ENCODE measurements at places on chromosomes 2 and 18.

DNA sequence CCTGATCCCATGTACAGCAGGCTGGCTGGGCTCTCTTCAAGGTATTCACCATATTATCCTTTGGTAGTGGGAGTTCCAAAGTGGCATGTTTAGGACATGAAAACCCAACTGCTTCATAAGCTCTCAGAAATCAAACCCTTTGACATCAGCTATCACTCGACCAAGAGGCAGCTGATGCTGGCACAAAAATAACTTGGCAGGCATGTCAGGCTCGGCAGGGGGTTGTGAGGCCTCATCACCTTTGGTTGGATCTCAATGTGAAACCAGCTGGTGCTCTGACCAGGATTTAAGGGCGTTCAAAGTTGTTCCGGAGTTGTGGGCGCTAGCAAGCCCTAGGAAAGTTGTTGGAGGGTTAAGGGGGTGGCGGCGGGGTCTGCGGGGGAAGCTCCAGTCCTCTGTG, 171.9 kb downstream of the FHOD3 start:
- no peak for DNase-seq

GRCh38 chr2:212940816-212941215, 210.6 kb downstream of the IKZF2 start:
- peak; percentile 56 for DNase-seq

GRCh38 chr2:5588601-5589000, 103.6 kb upstream of the SOX11 start:
- DNase-seq: no peak

DNA sequence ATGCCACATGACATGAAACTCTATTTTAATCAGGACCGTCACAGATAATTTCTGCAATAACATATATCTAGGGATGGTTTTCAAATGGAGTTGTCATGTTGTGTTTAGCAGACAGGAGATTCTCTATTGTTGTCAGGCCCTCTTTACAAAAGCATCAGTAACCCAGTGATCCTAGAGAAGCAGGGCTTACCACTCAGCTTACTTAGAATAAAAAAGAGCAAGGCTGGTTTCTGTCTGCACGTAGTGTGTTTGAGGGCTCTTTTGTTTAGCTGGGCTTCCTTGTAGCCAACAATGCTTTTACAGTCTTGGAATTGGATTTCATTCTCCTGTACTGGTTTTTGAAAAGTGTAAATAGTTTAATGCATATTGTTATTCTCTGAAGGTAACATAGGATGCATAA, 210.5 kb upstream of the NRP2 start:
- DNase-seq: no peak

GRCh38 chr2:8676191-8676920, 5.5 kb upstream of the ID2 start:
- peak; percentile 93 for DNase-seq

- DNase-seq: no peak
Measured at GRCh38 chr2:166334805-166335204, 40.9 kb downstream of the SCN9A start.

GRCh38 chr2:71330155-71330554, 1.4 kb upstream of the ZNF638 start:
- no peak for DNase-seq

- DNase-seq: no peak
Measured at GRCh38 chr2:174606336-174606735, 8.7 kb upstream of the WIPF1 start.

DNA sequence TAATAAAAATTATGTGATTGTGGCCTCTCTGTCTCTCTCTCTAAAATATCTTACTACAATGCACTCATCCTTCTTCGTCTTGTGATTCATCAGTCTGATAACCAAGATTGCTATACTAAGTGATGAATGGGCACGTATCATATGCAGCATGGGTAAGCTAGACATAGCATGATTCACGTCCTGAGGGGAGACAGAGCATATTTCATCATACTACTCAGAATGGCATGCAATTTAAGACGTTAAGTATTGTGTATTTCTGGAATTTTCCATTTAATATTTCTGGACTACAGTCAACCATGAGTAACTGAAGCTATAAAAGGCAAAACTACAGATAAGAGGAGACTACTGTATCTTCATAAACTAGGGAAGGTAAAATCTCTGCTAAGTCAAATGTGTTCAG, 97.0 kb upstream of the CD226 start:
- peak; percentile 49 for DNase-seq

DNA sequence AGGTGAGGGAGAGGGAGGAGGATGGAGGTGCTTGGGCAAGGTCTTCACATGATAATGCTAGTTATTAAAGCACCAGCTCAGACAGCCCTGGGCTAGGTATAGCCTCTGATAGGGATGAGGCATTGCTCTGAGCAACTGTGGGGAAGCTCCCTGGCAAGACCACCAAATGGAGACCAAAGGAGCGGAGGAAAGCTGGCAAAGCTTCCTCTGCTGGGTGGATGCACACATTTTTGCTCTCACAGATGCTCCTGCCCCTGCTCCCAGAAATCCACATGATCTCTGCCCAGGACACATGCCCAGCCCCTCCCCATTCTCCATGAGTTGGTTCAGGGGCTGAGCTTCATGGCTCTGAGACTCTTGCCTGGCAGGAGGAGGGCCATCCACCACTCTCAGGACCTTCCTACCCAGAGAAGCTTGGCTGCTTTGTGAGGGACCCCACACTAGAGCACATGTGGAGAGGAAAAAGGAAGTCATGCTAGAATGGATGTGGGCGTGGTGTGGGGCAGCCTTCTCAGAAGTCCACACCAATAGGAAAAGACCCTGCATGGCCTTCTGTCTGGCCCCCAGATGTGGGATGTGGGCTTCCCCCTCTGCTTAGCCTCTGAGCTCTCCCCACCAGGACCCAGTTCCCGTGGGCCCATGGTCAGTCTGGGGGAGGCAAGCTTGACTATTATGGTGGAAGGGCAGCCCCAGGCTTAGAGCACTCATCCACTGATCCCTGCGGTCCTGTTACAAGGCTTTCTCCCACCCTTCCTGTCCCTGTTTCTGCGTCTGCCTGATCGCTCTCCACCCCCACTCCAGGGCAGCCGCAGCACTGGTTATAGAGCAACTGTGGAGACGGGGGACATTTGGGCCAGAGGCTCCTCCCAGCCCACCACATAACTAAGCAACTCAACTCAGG, 10.5 kb upstream of the CYP26B1 start:
- no peak for DNase-seq

DNA sequence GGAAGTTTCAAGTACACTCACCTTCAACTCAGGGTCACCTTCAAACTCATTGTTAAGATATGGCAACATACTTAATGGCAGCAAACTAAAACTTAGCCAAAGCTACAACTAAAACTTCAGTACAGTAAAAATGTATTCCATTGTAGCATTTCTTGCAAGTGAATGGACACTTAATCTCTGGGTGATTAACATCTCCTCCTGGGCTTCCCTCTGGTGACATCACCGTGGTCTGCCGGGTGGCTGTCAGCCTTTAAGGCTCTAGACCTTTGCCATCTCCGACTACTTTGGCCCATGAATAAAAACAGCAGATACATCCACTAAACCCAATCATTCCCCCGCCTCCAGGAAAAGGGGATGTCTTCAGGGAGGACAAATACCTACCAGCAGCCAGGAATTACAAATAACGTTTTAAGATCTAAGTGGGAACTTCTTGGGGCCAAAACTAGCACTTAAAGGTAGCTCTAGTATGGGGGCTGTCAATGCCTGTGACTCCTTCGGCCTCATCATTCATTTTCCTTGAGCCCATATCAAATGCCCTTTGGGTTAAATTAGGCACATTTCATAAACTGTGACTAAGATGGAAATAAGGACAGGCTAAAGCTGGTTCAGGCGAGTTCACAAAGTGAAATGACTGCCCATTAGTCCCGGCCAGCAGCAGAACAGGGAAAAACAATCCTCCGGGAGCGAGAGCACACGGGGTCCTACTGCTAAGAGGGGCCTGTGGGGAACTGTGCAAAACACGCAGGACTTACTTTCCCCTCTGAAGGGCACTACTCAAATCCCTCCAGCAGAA, 1.1 kb downstream of the TFCP2L1 start:
- peak; percentile 21 for DNase-seq

GRCh38 chr2:33213244-33213643, 263.2 kb upstream of the RASGRP3 start:
- no peak for DNase-seq

- no peak for DNase-seq
Measured at GRCh38 chr18:37529296-37529695, 36.3 kb downstream of the CELF4 start.

DNA sequence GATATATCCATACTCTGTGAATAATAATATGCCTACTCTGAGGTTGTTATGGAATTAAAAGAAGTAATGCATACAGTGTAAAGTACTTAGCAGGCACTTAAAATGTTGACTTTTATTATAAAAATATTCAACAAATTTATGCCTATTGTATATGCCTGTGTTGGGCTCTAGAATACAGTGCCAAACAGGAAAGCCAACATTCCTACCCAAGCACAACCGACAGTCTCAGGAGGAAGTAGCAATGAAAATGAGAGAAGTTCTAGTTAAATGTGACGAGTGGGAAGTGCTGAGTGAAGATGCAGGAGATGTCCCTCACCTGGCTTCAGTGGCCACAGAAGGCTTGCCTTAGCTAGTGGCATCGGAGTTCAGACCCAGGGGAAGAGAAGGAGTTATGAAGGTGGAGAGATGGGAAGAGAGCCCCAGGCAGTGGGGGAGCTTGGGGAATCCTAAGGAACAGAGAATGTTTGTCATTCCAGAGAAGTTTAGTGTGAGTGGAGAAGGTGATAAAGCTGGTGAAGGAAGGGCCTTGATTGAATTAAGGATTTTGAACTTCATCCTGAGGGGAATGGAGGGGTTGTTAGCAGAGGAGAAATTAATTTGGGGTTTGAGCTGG, 105.4 kb upstream of the CNGA3 start:
- DNase-seq: no peak

GRCh38 chr18:52670896-52671295, 330.9 kb downstream of the DCC start:
- DNase-seq: peak; percentile 57

Data from eye (tissue), 1 donor.